ENCODE measurements at places on chromosomes 13 and 19.

- no peak for DNase-seq
Measured at GRCh38 chr19:8302357-8302691, 5.8 kb downstream of the CD320 start.

GRCh38 chr13:102131246-102131645 is 270.6 kb downstream of the FGF14 start:
- no peak for DNase-seq

GRCh38 chr19:34254046-34254697 is at the start of gene GARRE1:
Gene GARRE1, plus strand, starts transcription at chr19:34254554. Its CDS starts 45,920 bp downstream, at chr19:34300474.
- no peak for DNase-seq

GRCh38 chr19:36246006-36246481 is 31.1 kb downstream of the ZNF146 start:
- DNase-seq = no peak

GRCh38 chr13:98997738-98998641 is 20.1 kb upstream of the DOCK9 start:
- no peak for DNase-seq

DNA sequence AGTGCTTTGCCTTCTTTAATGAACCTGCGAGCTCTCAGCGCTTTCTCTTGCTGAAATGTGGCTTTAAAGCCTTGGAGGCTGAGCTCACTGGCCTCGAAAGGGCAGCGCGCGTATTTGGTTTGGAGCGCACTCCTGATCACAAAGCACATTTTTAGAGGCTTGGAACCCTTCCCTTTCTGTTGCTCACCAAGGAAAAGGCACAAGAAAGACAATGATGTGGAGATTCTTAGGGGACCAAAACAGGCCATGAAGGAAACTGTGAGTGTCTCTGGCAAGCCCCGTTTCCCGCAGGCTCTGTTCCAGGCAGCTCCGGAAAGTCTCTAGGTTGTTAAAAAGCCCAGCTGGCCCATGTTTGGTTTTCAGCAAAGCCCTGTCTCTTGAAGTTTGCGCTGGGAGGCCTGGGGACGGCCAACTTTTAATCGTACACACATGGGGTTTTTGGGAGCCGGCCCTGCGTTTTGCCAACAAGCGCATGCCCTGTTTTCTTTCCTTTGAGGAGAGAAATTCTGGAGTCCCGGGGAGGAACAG is 9.4 kb upstream of the SPC24 start:
- DNase-seq = no peak

DNA sequence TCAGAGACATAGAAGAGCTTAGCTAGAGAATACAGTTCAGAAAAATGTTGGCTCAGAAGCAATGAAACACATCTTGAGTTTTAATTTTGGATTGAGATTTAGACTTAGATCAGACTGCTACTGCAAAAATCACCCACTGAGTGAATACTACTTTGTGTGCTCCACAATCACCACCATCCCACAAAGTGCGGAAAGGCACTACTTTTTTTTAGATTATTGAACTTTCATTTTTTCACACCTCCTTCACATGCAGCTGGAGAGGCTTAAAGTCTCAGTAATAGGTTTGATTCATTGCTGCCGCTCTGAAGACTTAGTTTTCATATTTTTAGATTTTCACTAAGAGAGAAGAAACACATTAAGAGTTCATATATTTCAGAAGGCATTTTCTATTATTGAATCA is 289.9 kb upstream of the PRR20A start:
- no peak for DNase-seq

- DNase-seq = no peak
Measured at GRCh38 chr19:55098716-55099556, 18.5 kb downstream of the PPP1R12C start.

DNA sequence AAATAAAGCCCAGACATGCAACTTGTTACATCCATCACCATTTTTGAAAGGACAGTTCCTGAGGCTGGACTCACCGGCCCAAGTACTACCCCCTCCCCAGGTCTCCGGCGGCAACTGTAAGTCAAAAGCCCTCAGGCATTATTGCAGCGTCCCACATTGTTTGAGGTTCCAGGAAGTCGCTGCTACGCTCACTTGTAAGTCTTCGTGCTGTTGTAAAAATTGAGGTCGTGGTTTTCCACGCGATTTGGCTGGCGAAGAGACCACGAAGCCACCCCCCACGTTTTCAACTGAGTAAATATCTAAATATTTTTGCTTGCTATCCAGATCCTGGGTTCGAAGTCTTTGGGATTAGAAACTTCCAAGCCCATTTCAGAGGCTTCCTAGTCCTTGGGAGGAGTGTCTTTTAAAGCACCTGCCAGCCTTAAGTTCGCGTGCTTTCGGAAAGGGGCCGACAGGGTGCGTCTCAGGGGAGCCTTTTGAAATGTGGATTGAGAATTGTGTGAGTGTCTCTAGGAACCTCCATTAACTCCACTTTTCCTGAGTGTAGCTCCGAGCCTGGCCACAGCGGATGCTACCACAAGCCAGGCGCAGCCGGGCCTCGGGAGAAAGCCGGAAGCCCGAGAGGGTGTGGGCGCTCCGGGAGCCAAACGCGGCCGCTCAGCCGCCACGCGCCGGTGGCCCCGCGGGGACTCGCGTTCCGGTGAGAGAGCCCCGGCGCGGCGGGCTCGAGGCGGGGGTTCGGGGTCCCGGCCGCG is 434 bp upstream of the FNDC3A start:
- DNase-seq = no peak

DNA sequence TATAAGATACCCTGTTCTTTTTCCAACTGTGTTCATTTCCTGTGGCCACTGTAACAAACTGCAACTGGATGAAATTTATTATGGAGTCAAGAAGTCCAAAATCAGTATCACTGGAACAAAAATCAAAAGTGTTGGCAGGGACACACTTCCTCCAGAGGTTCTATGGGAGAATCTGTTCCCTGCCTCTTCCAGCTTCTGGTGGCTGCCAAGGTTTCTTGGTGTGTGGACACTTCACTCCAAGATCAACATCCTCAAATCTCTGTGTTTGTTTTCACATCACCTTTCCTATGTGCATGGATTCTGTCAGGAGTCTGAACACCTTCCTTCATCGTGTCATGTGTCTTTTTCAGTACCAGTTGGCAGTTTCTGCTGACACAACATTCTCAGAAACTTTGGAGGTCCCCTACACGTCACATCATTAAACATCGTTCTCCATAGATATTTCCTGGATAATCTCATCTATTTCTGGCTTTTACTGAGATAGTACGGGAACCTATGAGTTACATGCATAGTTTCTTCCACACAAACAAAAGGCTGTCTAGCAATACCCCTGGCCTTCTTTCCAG is 15.2 kb upstream of the EFNB2 start:
- no peak for DNase-seq

DNA sequence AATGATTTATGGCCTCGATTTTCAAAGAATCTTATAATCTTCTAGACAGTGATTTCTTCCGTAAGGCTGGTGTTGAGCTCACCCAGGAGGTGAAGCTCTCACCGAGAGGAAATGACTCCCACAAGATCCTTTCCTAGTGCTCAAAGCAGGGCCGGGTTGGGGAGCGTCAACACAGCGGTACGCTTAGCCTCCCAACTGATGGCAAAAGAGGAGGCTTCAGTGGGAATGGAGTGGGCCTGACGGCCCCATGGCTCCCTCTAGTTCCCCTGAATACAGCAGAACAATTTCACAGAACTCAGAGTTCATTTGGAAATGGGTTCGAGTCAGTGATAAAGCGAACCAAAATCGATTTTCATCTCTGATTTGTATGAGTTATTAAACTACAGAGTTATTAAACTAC is 449.5 kb downstream of the KLF12 start:
- DNase-seq = no peak

DNA sequence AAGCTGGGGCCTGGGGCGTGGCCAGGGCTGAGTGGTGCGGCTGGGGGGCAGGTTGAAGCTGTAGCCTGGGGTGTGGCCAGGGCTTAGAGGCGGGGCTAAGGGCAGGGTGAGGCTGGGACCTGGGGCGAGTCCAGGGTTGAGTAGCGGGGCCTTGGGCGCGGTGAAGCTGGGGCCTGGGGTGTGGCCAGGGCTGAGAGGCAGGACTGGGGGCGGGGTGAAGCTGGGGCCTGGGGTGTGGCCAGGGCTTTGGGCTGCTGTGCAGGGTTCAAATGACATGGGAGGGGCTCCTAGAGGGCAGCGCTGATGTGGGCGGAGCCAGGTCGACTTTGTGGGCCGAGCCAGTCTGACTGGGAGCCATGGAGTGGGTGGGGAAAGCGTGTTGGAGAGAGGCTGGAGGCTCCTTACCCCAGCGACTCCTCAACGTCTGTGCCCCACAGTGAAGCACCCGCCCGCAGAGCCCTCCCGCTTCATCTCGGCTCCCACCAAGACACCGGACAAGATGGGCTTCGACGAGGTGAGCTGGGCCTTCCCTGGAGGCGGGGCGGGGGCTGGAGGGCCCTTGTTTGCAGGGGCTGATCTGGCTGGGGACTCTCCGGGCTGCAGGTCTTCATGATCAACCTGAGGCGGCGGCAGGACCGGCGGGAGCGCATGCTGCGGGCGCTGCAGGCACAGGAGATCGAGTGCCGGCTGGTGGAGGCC is 21.5 kb downstream of the COLGALT1 start:
- DNase-seq = no peak

DNA sequence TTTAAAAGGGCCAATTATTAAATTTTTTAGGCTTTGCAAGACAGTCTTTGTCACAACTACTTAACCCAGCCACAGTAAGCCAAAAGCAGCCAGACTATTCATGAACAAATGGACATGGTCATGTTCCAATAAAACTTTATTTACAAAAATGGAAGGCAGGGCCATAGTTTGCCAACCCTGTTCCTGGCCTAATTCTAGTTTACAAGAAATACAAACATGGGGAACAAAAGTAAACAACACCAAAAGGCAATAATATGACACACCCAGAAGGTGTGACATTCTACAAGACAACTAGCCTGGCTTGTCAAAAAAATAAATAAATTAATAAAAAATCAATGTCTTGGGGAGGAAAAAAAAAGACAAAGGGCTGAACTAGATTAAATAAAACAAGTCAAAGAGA is 24.8 kb upstream of the CCNP start:
- DNase-seq = no peak

- no peak for DNase-seq
Measured at GRCh38 chr19:29084266-29084665, 128.7 kb downstream of the UQCRFS1 start.

DNA sequence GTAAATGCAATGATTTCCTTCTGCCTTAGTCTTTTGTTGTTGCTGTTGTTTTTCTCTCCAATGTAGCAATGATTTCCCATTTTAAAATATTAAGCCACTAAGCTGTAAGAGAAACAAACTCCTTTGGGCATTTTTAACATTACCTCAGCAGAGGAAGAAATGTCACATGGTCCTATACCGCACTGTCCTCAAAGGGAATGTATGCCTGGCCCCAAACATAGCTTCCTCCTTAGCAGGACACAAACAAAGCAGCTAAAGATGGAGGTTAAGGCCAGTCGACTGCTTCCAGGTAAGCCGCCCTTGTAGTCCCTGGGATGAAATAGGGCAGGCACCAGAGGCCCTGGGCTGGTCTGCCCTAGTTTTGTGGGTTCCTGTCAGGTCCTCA is 249.0 kb downstream of the TSHZ3 start:
- no peak for DNase-seq

DNA sequence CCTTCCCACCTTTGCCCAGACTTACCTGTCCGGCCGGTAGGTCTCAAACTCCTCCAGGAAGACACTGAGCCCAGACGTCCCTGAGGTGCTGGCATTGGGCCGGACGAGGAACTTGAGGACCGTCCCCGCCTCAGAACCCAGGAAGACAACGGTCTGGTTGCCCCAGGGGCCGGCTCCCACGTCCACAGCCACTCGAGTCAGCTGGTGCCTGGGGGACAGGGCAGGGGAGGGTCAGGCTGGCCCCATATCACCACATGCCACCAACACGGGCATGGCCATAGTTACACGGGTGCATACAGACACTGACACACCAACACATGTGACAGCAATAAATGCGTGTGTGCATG is 8.4 kb upstream of the LRG1 start:
- DNase-seq = no peak

GRCh38 chr19:29527500-29528328 is 1.9 kb downstream of the VSTM2B start:
- no peak for DNase-seq

- DNase-seq = no peak
Measured at GRCh38 chr19:10113964-10114650, 2.6 kb downstream of the P2RY11 start.

DNA sequence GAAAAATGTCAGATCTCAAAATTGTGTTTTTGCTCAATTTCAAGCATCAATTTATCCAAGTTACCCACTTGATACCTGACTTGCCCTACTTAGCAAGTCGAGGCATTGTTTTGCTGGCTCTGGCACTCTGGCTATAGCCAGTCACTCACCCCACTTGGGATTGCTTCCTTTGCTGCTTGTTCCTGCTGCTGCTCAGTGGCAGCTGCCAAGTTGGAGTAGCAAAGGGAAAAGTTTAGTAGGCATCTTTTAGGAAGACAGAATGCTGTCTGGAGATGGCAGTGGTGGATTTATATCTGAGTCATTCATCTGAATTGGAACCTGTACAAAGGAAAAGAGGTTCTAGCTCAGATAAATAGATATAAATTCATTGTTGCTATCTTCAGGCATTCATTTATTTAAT is 41.2 kb downstream of the PCCA start:
- DNase-seq = no peak

DNA sequence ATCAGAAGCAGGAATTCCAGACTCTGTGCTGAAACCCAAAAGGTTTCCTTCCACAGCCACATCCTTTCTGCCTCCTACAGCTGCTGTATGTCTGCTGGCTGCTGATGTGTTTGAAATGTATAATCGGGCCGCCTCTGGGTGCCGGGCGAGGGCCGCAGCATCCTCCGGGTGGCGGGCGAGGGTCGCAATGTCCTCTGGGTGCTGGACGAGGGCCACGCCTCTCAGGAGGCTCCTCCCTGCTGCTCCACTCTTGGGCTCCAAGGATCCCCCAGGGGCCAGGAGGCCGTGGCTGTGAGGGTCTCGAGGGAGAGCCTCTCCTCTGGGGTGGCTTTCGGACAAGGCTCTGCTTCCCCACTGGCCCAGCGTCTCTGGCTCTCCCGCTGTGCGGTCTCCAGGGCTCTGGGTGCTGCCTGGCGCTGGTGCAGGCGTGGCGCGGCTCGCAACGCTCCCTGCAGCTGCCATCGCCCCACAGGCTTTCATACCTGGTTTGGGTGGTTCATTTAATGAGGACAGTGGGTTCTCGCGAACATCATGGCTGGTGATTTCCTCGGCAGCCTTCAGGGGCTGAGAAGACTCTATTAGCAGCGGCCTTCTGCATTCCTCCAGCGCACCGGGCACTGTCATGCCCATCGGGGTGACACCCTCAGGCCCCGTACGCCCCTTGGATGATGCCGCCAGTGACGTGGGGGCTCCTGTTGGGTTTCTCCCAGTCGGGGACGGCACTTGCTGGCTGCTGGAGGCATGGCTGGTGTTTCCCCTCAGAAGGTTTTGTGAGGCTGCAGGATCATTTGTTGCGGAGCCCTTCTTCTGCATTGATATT is 41.8 kb upstream of the GRTP1 start:
- no peak for DNase-seq

- no peak for DNase-seq
Measured at GRCh38 chr13:46684287-46685001, 112.5 kb downstream of the ESD start.

GRCh38 chr13:44854313-44855060 is 134.8 kb downstream of the NUFIP1 start:
- DNase-seq = no peak

DNA sequence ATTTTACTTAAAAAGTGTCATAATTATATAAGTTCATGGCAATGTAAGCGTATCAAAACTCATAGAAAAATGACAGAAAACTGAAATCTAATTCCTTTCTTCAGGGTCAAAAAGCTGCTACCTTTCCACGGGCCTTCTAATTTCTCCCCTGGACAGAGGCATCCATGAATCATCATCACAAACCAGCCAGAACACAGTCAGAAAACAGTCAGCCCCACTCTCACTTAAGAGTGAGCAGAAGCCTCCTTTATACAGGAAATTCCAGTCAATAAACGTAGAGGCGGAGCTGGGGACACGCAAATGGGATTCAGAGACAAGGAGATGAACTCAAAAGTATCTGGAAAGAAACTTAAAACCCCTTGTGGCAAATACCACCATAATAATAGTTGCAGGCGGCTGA is 54.2 kb upstream of the ABCC4 start:
- no peak for DNase-seq
